Stimulated activated CD8-positive, alpha-beta memory T cell treated with anti-CD3 and anti-CD28 coated beads, Interleukin-2, amount 100 ng/mL, for 1 hour (primary cell): ENCODE measurements at places on chromosomes 3 and 15.

- no peak for DNase-seq
Observed at GRCh38 chr3:73115806-73116205, 54.3 kb downstream of the EBLN2 start.

DNA sequence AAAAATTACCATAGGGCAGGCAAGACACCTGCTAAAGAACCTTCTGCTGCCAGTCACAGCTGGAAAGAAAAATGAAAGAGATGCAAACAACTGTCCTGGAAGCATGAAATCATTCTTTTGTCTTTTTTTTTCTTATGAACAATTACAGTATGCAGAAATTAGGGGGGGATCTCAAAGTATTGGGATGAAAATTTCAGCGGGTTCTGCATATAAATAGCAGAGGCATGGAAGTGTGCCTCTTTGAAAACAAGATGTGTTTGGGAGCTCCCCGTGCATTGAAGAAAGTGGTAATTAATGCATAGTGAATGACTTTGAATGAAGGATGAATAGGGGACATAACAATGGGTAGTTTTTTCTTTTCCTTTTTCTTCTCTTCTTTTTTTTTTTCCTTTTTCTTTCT lies 431.2 kb downstream of the SOX2 start:
- no peak for DNase-seq

- DNase-seq = no peak
Observed at GRCh38 chr15:88646951-88647350, 8.1 kb downstream of the ISG20 start.

GRCh38 chr3:48233542-48233941 lies 7.4 kb upstream of the ZNF589 start:
- DNase-seq = no peak

- DNase-seq = no peak
Observed at GRCh38 chr3:114879059-114880031, 267.7 kb downstream of the ZBTB20 start.

DNA sequence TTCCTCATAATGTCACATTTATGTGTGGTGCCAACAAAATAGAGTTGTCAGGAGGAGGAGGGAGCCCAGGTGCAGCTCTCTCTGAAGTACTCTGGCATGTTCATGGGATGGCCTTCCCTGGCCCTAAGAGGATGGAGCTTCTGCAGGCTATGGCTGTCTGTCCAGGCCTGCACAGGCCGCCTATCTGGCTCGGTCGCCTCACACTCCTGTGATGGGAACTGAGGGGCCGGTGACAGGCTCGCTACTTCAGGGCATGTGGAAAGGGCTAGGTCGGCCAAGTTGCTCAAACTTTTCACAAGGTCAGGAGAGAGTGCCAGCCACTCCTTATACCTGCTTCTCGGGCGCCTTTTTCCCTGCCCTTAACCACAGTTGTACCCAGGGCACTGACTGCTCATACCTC lies 51.1 kb downstream of the SOX14 start:
- DNase-seq = no peak

GRCh38 chr15:99074446-99074845 lies 30.4 kb upstream of the SYNM start:
- no peak for DNase-seq

GRCh38 chr15:62394079-62394478 lies 229.0 kb upstream of the C2CD4B start:
- DNase-seq = no peak

GRCh38 chr3:155890671-155891190 lies 20.3 kb downstream of the GMPS start:
- DNase-seq = no peak

DNA sequence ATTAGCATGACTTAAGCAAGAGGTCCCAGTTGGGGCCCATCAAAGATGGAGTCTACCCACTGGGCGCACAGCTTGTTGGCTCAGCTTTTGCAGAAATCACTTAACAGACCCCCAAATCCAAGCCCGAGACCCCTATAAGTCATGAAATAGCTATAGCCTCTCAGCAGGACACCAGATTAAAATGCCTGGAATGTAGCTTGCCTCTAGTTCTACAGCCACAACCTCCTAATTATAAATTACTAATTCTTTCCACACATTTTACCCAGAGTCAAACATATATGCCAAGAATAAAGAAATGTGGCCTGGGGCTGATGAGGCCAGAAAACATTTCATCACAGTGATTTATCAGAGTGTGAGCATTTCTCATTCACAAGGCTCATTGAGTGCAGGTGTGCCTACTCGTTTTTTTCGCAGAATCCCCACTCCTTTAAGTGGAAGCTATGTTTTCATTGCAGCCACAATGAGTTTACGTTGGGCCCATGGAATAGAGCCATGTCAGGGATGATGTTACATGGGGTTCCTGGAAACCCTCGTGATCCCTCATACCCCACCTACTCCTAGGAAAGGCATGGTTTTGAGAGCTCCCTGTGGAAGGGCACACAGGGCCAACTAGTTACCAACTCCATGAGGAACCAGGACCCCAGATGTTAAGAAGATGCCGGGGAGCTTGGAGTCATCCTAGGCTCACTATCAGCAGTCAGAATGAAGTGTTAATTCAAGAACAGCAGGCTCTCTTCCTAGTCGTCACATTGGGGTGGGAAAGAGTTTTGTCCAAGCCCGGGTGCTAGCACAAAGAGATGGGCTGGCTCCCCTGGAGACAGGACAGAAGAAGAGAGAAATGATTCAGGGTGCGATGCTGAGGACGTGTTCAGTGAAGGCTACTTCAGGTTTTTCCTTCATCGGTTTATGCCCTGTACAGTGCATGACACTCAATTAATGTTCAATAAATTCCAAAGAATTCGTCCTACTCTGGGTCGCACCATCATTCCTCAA lies 90.2 kb upstream of the ABHD17C start:
- no peak for DNase-seq

DNA sequence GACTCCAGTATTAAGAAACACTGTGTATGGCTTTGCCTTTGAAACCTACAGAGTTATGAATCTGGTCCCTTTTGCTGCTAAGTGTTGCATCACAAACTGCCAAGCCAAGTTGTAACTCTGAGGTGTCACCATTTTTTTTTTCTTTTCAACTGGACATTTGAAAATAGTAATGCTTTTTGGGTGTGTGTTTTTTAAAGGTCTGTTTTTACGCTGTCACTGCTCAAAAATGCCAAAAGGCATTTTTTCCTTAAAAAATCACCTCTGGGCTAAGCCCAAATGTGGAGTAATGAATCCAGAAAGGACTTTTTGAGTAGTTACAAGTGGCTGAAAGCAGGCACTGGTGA lies 9.5 kb downstream of the SMAD3 start:
- no peak for DNase-seq

DNA sequence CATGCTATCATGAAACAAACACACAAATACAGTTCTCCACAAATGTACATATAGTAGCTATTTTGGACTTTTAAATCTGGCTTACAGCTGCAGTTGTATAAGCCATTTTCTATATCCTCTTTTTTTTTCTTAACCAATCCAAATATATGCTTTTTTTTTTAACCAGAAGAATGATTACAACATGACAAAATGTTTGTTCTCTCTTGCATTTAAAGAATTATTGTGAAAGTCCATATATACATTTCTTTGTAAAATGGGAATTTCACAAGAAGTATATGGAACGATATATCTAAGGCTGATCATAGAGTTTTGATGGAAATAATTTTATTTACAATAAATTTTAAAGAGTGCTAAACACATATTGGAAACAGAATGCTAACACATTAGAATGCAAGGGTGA lies 95.6 kb downstream of the CD200R1L start:
- no peak for DNase-seq

DNA sequence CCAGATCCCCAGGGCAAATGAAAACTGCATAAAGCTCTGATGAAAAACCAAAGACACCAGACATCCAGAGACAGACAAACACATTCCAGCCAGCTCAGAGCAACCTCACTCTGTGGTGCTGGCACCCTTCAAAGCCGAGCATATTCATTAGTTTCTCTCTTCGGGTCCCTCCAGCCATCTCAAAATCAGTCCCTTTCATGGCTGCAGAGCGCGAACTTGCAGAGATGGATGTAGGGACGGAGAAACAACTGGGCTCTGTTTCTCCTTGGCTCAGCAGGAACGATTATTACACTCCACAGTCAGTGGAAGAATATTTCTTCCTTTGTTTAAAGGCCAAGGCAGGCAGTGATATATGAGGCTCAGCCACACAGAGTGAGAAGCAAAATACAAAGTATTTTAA lies 50.4 kb upstream of the SYN2 start:
- DNase-seq = no peak

- DNase-seq = no peak
Observed at GRCh38 chr3:173066044-173067004, 74.7 kb downstream of the SPATA16 start.

- no peak for DNase-seq
Observed at GRCh38 chr3:180358179-180358578, 243.8 kb upstream of the TTC14 start.

- DNase-seq = no peak
Observed at GRCh38 chr3:56126632-56127031, 341.6 kb downstream of the ERC2 start.

- no peak for DNase-seq
Observed at GRCh38 chr3:128482175-128482574, 10.8 kb downstream of the GATA2 start.

GRCh38 chr3:72947715-72948490 lies 48.7 kb upstream of the PPP4R2 start:
- no peak for DNase-seq

DNA sequence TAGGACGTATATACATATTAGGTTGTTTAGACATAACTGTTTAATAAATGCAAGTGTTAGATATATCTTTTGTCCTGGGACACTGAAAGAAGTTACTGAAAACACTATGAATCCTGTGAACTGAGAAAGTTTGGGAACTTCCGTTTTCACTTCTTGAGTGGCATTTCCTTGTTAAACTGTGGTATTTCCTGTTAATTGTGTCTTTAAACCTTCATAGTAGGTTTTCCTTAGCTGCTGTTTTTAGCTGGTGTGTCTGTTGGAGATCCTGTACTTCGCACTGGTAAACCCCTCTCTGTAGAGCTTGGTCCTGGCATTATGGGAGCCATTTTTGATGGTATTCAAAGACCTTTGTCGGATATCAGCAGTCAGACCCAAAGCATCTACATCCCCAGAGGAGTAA lies 37.1 kb downstream of the ATP6V1A start:
- no peak for DNase-seq

GRCh38 chr15:56192659-56193442 lies 50.8 kb downstream of the RFX7 start:
- DNase-seq = no peak

- DNase-seq = no peak
Observed at GRCh38 chr15:61146931-61147230, 82.2 kb downstream of the RORA start.

DNA sequence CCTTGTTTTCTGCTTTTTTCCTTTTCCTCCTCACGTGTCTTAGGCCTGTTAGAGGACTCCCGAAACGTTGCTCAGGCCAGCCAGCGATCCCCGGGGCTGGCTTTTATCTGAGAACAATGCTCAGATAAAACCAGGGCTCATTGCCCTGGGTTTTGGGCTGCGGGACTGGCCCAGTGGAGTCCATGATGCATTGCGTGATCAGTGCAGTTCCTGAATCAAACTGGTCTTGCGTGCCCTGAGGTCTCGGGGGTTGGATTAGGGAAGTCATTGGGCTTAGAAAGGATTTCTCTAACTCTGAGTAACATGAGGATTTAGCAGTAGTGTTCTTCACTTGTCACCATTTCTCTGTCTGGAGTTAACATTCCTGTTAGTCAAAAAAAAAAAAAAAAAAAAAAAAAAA lies 66.3 kb downstream of the CCR1 start:
- no peak for DNase-seq

- no peak for DNase-seq
Observed at GRCh38 chr3:188529228-188529627, 375.3 kb downstream of the LPP start.

DNA sequence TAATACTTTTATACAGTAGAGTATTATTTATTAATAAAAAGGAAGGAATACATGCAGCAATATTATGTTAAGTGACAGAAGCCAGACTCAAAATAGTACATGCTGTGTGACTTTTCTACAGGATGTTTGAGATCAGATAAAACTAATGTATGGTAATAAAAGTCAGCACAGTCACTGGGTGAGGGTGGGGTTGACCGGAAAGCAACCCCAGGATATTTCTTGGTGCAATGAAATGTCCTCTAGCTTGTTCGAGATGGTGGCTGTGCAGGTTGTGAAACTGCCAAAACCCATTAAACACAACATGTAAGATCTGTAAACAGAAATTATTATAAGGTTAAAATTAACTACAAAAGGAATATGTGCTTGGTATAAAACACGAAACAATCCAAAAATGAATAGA lies 20.8 kb upstream of the ALDH1L1 start:
- DNase-seq = no peak

DNA sequence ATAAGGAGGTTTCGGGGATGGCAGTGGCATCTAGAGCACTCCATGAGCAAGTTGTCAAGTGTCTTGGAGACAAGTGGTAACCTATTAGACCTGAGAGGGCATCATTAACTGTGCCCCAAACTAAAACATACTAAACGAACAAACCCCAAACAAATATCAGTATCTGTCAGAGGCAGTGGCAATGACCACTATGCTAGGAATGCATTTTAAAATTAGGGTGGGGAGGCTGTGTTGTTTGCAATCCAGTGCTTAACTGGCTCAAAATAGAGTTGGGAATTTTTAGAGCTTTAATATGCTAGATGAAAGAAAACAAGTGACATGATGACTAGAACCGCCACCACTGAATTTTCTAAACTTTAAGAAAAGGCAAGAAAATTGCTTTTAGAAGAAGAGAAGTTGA lies 51.8 kb upstream of the TPRG1 start:
- DNase-seq = no peak

DNA sequence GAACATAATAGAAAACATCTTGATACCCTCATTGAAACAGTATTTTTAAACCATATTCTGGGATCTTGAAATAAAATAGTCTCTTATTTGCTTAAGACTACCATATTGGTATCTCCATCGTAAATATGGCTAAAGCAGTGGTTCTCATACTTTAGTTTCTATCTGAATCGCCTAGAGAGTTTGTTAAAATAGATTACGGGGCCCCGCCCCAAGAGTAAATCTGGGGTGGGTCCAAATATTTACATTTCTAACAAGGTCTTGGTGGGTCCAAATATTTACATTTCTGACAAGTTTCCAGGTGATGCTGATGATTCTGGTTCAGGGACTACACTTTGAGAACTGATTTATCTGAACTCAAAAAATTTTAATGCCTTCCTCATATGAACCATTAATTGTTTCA lies 45.3 kb downstream of the TSC22D2 start:
- no peak for DNase-seq

DNA sequence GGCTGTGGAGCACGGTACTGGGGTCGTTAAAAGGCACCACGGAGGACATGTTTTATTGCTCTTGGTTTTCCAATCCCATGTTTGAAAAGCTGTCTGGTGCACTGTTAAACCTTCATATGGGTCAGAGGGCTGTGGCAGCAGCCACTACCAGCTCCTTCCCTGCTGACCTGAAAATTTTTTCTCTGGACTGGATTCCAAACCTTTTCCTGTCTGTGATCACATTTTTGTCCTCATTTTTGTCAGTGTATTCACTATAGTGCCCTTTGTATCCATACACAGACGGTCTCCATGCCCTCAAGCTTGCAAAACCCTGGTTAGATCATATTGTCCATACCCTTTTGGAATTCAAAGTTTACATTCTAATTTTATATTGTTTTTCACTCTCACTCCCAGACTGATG lies 70.5 kb downstream of the NME9 start:
- no peak for DNase-seq

- no peak for DNase-seq
Observed at GRCh38 chr15:59354417-59355031, 18.1 kb downstream of the MYO1E start.

GRCh38 chr3:167671878-167672427 lies 18.2 kb upstream of the WDR49 start:
- no peak for DNase-seq

GRCh38 chr15:76987896-76988860 lies 6.7 kb upstream of the PSTPIP1 start:
- DNase-seq = no peak
